ENCODE measurements at places on chromosomes 2 and 18.

DNA sequence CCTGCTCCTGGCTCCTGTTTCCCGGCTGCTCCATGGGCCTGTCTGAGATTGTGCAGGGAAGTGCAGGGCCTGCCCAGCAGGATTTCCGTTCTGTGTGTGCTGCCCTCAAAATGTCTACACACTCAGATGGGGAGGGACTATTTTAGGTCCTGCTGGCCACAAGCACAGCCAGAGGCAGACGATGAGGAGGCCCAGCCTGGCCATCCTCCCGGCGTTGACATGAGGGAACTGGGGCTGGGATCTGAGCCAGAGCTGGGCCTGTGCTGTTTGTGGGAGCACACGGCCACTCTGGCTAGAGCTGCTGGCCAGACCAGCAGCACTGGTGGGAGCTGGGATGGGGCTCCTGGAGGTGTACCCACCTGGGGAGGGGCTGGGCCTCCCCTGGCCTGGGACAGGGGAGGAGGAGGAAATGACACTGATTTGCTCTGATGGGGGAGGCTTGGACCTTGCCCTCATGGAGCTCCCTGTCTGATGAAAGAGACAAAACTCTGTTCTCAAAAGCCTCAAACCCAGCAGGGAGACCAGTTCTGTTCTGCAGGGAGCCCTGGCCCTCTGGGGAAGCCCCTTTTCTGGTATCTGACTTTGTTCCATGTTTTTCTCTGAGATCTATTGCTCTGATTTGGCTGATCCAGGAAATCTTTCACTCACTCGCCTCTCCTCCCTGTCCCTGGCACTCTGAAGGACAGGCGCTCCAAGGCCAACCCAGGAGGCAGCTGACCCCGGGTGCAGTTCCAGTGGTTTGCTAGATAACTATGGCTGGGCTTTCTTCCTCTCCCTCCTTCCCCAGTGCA lies 161.8 kb downstream of the DYSF start:
- no peak for DNase-seq

DNA sequence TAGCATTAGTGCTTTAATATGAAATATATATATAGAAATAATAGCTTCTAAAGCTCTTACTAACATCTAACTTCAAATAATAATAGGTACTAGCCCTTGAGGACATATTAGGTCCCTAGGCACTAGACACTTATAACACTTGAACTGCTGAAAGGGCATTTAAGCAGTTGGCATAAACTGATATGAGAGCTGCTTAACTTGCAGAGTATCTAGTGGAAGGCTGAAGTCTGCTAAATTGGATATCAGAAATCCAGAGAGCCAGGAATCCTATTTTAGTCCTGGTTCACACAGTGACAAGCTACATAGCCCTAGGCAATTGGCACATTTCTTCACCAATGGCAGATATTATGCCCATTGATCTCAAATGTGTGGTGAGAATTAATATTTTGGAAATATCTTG lies 326.9 kb upstream of the UBE2E3 start:
- no peak for DNase-seq

DNA sequence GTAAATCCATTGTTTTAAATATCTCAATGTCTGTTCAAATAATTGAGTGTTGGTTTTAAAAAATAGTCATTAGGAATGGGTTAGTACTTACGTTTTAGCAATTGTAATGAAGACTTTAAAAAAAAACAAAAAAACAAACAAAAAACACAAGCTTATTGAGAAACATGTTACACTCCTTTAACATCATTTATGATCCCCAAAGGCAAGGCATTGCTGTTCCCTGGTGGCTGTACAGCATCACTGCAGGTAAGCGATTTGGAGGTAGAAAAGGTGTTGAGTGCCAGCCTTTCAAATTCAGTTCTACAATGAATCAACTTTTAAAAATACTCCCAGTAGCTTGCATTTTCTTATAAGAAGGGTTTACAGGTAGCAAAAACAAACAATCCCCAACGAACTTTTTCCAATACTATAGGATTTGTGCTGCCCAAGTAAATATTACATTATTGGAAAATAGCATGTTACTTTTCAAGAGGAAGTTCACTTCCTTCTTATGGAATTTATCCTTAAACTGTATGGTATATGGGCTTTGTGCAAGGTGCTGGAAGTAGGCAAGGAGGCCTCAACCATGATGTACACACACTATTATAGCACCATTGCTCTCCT lies 27.5 kb downstream of the CNRIP1 start:
- DNase-seq = no peak

GRCh38 chr2:80568011-80568410 lies 263.5 kb upstream of the LRRTM1 start:
- DNase-seq = no peak

DNA sequence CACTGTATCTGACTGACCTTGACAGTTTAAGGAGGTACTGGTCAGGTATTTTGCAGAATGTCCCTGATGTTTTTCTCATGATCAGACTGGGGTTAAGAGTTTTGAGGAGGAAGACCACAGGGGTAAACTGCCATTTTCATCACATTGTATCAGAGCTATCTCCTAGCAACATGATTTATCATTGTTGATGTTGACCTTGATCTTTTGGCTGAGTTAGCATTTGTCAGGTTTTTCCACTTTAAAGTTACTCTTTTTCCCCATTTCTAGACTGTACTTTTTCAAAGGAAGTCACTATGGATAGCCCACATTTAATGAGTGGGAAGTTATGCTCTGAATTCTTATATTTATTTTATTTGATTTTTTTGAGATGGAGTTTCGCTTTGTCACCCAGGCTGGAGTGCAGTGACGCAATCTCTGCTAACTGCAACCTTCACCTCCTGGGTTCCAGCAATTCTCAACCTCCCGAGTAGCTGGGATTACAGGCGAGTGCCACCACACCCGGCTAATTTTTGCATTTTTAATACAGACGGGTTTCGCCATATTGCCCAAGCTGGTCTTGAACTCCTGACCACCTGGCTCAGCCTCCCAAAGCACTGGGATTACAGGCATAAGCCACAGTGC lies 17.7 kb upstream of the SLC39A10 start:
- DNase-seq = no peak

GRCh38 chr2:100778637-100779450 lies 41.1 kb upstream of the NPAS2 start:
- DNase-seq = no peak

DNA sequence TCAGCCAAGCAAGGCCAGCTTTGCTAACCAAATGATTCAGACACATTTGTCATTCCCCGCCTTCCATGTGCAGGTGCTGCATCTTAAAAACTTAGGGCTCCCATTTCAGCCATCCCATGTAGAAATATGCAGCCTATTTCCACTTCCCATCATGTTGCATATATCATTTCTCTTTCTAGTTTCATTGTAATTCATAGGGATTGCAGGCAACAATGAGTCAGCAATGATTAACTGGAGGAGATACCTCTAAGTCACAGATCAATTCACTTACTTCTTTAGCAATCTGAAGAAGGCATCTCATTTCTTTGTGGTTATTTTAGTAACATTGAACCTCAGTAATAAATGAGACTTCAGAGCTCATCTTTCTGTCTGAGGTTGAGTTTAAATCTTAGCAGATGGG lies 276.1 kb upstream of the PKDCC start:
- no peak for DNase-seq

DNA sequence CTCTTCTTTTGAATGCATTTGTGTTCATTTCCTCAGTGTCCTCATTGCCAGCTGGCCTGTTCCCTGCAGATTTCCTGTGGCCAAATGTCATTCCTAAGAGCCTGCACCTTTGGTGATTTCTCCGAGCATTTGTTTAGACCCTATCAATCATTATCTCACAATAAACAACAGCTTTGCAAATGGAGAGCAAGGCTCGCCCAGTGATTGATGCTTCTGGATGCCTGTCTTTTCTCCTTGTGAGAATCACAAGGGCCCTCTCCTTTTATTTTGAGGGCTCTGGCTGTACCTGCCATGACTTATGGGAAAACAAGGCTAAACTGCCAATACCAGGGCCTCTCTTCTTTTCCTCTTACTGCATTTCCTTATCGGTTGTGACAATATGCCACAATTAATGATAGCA lies 1454.4 kb upstream of the CELF4 start:
- no peak for DNase-seq

DNA sequence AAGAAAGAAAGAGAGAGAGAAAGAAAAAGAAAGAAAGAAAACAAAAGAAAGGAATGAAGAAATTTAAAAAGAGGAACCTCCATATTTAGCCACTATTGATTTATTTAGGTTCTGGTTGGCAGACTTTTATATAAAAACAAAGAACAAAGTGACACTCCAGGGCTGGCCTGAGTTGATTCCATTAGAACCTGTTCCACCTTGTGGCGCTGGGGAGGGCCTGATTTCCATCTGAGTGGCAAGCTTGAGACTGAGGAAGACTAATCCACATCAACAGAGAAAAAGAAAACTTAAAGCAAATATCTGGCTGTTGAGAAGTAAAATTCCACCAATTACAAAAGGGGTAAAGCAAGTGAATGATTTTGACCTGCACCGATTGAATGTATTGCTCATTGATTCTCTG lies 345.3 kb downstream of the EN1 start:
- DNase-seq = no peak

GRCh38 chr2:45353879-45354278 lies 257.2 kb downstream of the SRBD1 start:
- no peak for DNase-seq
